Non-pigmented ciliary epithelial cell (primary cell): ENCODE measurements at places on chromosomes 5 and 9.

DNA sequence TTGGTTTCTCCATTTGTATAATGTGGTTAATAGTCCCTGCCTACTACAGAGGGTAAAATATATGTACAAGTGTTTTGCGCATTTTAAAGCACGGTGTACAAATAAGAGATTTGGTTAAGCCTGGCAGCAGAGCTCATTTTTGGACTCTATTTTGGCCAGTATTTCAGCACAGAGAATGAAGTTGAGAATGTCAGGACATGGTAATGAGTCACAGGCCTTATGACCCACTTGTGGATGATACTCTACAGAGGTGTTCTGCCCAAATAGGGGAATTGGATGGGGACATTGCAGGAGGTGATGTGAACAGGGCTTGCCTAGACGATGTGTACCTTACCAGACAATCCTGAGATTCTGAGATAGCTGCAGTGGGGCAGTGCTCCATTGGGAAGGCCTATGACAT is 50.6 kb downstream of the MELK start:
- DNase-seq, result no peak

DNA sequence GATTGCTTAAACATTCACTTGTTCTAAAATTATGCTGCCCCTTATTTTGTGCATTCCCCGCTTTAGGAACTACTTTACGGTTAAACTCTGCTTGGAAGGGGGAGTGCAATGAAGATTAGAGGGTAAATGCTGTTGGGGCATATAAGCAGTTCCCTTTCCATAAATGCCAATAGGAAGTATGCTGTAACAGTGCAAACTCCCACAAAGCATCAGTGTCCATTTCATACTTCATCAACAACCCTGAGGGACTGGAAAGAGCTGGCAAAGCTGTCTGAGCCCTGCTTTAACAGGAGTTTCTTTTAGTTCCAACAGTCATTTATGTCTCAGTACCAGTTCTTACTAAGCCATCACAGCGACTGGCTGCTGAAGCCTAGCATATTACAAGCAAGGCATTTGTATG is 1.8 kb downstream of the ACTL7A start:
- no peak for DNase-seq

DNA sequence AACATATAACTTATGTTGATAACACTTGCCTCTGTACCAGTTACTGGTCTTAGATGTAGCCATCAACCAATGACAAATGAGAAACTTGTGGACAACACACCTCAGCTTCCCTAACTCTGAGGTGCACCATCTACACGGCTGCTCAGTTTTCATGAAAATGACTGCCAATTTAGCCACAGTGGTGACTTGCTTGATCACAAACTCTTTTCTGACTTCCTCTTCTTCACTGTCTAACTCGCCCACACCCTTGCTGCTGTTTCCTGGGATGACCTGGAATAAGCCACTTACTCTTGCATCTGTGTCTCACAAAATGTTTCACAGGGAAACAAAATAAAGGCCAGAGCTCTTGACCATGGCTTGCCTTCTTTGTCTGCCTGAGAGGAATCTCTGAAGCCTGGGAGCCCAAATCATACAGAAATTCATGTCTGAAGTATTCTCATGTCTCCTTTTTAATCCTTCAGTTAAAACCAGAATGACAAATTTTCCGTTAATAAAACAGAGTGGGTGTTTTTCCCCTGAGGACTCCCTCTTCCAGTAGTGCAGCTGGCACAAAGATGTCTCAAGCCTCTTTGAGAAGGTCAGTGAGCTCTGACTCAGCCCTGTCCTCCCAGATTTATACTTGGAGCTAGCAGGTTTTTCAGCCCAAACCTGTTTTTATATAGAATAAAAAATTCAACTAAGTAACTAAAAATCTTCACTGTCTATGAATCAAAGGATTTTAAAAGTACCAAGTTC is 126.5 kb upstream of the PAM start:
- no peak for DNase-seq

DNA sequence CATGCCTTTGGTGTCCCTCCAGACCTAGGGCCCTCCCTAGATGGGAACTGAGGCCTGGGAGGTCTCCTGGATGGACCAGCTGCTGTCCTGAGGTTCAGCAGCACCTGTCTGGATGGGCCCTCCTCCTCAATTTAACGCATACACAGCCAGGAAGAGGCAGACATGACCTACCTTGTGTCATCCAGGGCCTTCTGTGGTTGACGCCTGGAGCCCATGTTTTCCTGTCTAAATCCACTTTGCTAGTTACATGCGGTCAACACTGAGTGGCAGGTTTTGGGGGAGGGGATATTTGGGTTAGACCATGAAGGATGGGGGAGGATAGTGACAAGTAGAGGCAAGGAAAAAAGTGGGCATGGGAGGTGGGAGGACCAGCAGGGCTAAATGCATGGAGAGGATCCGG is 3.1 kb upstream of the STC2 start:
- no peak for DNase-seq

- DNase-seq, result no peak
Observed at GRCh38 chr5:95068289-95068910, 216.5 kb downstream of the MCTP1 start.

GRCh38 chr5:160169326-160169725 is 50.1 kb upstream of the PWWP2A start:
- DNase-seq, result peak; percentile 87
